ENCODE measurements at places on chromosomes 2 and 18.

DNA sequence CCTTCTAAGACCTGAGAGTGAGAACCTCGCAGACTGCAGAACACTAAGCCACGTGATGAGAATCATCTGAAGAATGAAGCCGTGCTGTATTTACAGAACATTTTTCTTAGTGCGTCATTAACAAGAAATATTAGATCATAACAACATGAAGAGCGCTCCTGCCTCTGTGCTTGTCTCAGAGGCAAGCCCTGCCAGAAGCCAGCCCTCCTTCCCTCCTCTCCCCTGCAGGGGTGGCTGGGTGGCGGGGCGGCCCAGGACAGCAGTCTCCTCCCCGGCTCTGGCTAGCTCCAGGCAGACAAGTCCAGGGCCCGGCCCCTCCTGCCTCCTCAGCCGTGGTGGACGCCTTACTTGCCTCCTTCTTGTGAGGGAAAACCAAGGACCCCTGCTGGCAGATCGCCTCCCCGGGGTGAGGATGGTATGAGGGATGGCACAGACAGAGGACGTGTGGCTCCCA is 262.7 kb downstream of the TWIST2 start:
- no peak for DNase-seq

- no peak for DNase-seq
Measured at GRCh38 chr2:20803226-20803682, 19.6 kb downstream of the LDAH start.

DNA sequence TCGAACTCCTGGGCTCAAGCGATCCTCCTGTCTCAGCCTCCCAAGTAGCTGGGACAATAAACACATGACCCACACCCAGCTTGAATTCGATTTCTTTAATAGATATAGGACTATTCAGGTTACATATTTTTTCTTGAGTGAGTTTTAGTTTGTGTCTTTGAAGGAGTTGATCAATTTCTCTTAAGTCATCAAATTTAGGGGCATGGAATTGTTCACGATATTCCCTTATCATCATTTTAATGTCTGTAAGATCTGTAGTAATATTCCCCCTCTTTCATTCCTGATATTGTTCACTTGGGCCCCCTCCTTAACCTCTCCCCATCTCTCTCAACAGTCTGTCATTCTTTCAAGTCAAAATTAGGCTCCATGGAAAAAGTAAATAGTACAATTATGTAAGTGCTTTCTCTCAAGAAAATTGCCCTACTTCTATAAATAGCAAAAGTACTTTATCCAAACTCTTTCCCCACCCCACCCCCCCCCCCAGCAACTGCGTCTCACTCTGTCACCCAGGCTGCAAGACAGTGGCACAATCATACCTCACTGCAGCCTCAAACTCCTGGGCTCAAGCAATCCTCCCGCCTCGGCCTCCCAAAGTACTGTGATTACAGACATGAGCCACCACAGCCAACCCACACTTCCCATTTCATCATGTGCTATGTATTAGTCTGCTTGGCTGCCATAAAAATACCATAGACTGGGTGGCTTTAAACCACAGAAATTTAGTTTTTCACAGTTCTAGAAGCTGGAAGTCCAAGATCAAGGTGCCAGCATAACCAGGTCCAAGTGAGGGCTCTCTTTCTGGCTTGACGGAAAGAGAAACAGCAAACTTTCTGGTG is 20.1 kb downstream of the WDR33 start:
- DNase-seq: no peak

- no peak for DNase-seq
Measured at GRCh38 chr2:193847130-193847529, 1652.4 kb upstream of the TMEFF2 start.

DNA sequence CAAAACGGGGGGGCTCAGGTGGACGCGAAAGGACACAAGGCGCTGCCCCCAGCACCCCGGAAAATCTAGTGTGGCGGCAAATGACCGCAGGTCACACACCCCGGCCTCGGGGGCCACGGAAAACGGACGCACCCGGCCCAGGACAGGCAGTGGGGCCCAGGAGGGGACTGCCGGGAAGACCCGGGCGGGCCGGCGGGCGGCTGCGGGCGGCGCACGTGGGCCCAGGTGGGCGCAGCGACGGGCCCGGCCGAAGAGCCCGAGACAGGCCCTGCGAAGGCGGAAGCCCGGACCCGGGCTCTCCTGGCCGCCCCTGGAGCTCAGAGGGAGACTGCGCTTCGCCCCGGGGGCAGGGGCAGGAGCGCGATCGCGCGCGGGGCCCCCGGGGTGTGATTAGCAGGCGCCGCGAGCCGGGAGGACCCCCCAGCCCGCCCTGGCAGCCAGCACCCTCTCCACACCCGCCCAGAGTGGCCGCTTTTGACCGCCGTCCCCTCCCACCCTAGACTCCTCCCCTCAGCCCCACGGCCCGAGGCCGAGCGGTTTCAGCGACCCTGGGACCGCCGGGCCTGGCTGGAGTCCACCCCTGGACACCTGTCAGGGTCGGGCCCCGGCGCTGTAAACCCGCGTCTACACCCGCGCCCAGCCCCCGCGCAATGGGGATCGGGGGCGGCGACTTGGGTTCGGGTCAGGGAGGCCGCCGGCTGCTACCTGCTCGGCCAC is 773 bp downstream of the MBP start:
- peak; percentile 79 for DNase-seq
